ENCODE measurements at places on chromosomes 1 and 21.

- DNase-seq: no peak
Measured at GRCh38 chr1:24318615-24319311, 394 bp upstream of the GRHL3 start.

DNA sequence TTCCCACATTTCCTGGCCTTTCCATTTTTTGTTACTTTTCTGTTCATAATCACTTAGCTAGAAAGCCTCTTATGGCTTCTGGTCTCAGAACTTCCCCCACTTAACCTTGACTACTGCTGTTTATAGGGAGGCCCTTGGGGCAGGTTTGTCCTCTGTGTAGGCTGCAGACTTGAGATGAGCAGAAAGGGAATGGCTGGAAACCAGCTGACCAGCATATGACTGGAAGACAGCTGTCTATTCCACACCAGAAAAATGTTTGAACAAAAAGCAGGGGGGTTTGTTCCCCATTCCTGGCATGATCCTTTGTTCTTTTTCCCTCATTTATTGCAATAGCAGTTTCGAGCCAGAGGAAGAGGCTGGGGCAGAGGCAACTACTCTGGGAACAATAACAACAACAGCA, 4.9 kb upstream of the SH3D21 start:
- no peak for DNase-seq

- no peak for DNase-seq
Measured at GRCh38 chr1:85195703-85196102, 5.1 kb downstream of the SYDE2 start.

DNA sequence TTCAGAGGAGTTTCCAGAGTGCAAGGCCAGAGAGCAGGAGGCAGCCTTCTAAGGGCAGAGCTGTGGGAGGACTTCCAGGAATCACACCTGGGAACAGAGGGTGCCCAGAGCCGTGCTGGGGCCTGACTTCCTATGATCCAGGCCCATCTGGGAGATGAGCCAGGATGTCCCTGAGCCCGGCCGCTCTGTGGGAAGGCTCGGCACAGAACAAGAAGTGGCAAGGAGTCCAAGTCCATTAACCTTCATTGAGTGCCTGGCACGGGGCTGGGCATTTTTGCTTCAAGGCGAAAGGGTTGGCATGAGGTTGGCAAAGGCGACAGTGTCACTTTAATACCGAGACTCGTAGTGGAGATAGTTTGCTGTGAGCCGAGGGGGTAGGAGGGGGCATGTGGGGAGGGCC, 18.2 kb downstream of the TMEM201 start:
- DNase-seq: no peak

- no peak for DNase-seq
Measured at GRCh38 chr1:41622859-41623732, 138.6 kb upstream of the EDN2 start.

DNA sequence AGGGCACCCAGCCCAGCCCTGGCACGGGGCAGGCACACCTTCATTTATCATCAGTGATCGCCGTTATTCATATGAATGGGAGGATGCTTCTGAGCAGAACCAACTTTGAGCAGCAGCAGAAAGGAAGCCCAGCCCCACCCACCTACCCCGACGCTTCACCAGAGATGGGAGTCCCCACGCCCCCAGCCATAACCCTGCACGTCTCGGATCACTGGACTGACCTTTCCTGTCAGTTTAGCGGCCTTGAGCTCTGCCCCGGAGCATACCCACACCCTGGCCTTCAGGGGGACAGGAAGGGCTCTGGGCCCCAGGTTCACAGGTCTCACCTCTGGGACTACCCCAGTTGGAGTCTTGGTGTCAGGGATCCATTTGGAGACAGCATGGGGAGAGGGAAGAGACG, 18.1 kb downstream of the LRP8 start:
- no peak for DNase-seq

DNA sequence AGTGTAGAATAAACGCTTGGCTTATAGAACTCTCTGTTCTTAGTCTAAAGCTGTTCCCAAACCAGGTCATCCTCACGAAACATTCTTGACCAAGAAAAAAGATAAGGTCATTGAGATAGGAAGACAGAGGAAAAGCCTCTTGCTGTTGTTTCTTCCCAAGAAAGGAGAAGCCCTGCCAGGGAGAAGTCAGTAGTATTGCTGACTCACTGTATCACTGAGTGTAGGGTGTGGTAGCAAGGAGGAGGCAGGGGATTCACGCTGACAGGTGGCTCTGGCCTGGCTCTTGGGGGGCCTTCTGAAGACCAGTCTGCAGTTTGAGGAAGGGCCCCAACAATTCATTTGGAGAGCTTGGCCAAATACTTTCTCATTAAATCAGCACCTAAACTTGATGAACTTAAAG, 97.8 kb downstream of the CD247 start:
- DNase-seq: no peak

DNA sequence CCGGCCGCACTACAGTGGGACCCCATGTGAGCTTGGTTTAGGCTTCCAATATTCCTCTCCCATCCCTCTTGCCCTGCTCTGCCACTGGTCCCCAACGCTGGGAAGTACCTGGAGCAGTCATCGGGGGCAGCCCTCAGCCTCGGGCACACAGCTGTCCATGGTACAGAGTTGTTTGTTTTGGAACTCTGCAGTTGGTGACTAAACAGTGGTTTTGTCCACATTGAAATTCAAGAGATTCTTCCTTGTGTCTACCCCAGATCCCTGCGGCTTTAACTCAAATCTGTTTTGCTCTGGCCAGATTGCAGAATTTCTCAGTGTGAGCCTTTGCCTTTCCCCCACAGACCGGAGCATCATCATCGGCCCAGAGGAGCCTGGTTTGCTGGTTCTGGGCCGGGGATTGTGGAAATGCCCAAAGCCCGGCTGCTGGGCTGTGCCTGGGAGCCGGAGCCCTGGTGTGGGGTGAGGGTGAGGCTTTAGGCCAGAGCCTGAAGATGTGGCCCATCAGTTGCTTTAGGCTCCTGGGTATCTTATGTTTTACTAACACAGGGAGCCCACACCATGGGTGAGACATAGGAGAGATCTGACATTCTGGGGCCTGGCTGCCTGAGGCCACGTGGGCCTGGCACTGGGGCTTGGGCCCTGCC, 93.2 kb downstream of the ARHGEF10L start:
- no peak for DNase-seq

DNA sequence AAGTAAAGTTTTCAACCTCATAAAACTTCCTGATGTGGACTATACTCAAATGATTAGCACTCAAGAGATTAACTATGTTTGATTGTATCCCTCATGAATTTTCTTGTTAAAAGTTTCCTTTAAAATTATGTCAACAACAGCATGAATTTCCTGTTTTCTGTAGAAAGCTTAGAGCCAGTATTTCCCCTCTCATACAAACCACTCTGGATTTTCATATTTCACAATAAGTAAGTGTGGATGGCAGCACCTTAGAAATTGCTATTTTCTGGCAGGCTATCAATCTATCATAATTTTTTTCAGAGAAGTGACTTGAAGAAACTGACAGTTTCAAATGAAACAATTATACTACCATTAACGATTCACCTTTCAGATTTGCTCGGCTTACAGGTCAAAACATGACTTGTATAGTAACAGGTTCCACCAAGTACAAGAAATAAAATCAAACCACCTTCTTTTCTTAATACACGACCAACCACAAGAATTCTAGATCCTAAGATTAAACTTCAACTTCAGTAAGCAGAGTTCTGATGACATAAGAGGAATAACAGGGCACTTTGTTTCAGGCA, 20.8 kb downstream of the ELK4 start:
- no peak for DNase-seq

GRCh38 chr21:34022627-34023335, 50.6 kb upstream of the MRPS6 start:
- no peak for DNase-seq

- DNase-seq: no peak
Measured at GRCh38 chr1:231049121-231049979, 9.3 kb upstream of the FAM89A start.

GRCh38 chr1:71522721-71523120, 441.9 kb upstream of the ZRANB2 start:
- DNase-seq: no peak

- no peak for DNase-seq
Measured at GRCh38 chr1:36843906-36844610, 190.3 kb downstream of the GRIK3 start.

DNA sequence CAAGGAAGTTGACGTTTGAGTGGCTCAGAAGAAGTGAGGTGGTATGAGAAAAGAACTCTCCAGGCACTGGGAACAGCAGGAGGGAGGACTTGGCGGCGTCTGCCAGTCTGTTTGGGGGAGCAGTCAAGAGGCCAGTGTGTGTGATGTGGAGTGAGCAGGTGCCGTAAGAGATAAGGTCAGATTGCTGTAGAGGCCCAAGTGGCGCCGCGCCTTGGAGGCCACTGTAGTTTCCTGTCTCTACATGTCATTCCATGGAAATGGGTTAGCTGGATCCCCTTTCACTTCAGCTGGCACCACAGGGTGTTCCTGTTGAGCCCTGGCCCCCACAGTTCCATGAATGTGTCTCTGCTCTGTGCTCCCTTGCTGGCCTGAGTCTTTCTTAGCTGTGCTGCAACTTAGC, 35.5 kb upstream of the PTPRF start:
- no peak for DNase-seq

- DNase-seq: no peak
Measured at GRCh38 chr1:118144684-118145083, 40.3 kb downstream of the SPAG17 start.
